Hindlimb muscle (tissue), 1 donor: ENCODE measurements at places on chromosomes 7 and 10. TPM values are rescaled to one million over a fixed set of nuclear protein-coding genes. Genes with fewer than 3 reads are reported as not detected.

The GPR85 gene
- 1.5 TPM for polyA plus RNA-seq

The C10orf71 gene
- polyA plus RNA-seq = 41.8 TPM

The RBP3 gene
- 0.12 TPM for polyA plus RNA-seq

The SLC29A3 gene
- 3.9 TPM for polyA plus RNA-seq

The ABCB1 gene
- 0.41 TPM for polyA plus RNA-seq

The ZKSCAN1 gene
- 28.9 TPM for polyA plus RNA-seq

The SORCS1 gene
- polyA plus RNA-seq = 4.7 TPM

The ETV1 gene
- polyA plus RNA-seq = 11.0 TPM

The WIPF3 gene
- 28.4 TPM for polyA plus RNA-seq

The RBM20 gene
- 14.0 TPM for polyA plus RNA-seq

The TMEM178B gene
- 0.57 TPM for polyA plus RNA-seq

The LRRC17 gene
- 26.4 TPM for polyA plus RNA-seq

The NEUROG3 gene
- polyA plus RNA-seq = not detected

The HOXA10 gene
- 30.3 TPM for polyA plus RNA-seq

The TWIST1 gene
- 5.6 TPM for polyA plus RNA-seq

The NEURL1 gene
- 40.7 TPM for polyA plus RNA-seq

The CCDC146 gene
- 7.6 TPM for polyA plus RNA-seq

The RAMP3 gene
- 5.6 TPM for polyA plus RNA-seq

The VWA2 gene
- 0.34 TPM for polyA plus RNA-seq

The CFAP69 gene
- polyA plus RNA-seq = 1.9 TPM

The GNAT3 gene
- not detected for polyA plus RNA-seq

The EEF1AKMT2 gene
- 20.4 TPM for polyA plus RNA-seq

The GPR26 gene
- not detected for polyA plus RNA-seq
